ENCODE measurements at places on chromosomes 4 and X.
A peak's percentile ranks its signal among the peaks of the same experiment; 100 is the strongest.

- no peak for DNase-seq
These were observed 188.3 kb downstream of the RAPGEF2 start for GRCh38 chr4:159291176-159291575.

DNA sequence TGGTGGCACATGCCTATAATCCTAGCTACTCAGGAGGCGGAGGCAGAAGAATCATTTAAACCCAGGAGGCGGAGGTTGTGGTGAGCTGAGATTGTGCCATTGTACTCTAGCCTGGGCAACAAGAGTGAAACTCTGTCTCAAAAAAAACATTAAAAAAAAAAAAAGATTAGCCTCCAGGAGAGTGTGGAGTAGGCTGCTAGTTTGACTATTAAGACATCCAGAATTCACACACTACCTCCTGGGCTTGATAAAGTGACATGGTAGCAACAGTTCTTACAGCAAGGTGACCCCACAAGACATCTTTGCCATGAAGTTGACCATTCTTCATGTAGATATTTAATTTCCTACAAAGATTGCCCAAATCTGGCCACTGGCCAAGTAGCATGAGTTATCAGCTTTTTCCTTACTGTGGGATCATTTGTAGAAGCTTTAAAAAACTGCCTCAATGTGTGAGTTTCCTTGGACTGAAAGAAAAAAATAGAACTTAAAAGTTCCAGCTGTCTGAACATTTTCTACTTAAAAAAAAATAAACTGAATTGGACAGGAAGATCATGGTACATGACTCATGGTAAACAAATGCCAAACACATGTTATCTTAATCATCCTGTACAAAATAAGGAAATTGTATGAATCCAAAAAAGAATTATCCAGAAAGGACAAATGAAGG is 35.3 kb upstream of the SPRY1 start:
- no peak for DNase-seq

DNA sequence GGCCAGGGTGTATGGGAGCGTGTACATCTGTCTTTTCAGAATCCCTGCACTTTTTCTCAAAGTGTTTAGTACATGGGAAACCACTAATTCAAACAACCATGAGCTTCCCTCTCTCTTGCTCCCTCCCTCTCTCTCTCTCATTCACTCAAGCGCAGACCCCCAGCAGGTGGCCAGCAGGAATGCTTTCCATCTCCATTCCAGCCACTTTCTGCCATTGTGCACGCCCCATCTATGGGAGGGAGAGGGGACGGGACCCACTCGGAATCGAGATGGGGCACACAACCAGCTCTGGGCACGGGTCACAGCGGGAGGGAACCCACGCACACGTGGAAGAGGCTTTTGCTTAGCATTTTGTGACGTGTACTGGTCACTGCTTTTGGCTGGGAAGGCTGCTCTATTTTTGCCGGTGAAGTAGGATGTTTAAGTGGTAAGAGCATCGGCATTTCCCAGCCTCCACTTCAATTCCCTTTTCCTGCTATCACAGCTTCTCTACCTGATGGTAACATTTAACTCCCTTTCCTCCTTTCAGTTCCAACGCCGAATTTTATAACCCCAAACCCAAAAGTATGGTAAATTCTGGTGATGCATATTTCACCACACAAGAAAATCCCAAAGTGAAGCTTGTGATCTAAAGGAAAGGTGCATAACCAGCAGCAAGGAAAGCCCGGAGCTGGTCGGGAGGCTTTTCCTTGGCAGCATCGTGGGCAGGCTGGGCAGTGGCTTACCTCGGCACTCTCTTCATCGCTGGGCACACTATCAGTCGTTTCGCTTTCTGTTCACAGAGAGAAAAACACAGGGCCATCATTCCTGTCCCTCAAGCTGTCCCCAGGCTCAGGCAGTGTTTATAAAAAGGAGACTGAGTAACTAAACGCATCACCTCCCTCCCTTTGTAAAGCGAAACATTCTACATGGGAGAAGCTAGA is 84.1 kb downstream of the IRF2 start:
- DNase-seq: no peak

DNA sequence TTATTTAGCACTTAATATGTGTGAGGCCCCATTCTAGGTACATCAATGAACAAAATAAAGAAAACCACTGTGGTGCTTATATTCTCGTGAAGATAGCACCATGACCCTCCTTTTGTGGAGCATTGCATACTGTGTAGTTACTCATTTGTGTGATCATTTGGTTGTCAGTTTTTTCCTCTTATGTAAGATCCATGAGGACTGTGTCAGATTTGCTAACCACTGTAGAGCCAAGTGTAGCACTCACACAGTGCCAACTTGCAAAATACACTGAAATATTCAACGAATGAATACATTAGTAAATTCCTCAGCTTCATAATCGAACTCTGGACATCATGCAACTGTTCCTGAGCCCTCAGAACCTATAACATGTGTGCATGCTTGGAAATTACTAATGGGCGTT is 29.5 kb upstream of the SETD7 start:
- DNase-seq: no peak

- no peak for DNase-seq
These were observed 47.5 kb downstream of the PABPC4L start for GRCh38 chr4:134154097-134154496.

- DNase-seq: no peak
These were observed 67.8 kb downstream of the ABLIM2 start for GRCh38 chr4:8090744-8091301.

DNA sequence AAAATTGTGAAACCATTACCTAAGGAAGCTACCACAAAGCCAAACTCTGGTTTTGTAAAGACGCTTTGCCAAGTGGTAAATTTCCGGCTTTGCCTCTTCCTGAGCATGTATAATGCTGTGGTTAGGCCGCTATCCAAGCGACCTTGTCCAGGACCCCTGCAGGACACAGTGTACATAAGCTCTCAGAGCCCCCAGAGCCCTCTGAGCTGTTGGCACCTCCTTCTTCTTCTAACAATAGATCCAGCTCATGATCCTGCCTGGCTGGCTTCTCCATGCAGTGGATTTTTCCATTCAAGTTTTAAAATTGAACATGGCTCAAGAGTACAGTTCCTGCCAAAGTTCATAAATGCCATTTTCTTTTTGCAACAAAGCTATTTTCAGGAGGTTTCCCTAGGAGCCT is 326.7 kb downstream of the MAPK10 start:
- no peak for DNase-seq

GRCh38 chr4:40193016-40193571 is 3.7 kb upstream of the RHOH start:
- no peak for DNase-seq

- no peak for DNase-seq
These were observed 315.9 kb downstream of the MAPK10 start for GRCh38 chr4:86043755-86044592.

DNA sequence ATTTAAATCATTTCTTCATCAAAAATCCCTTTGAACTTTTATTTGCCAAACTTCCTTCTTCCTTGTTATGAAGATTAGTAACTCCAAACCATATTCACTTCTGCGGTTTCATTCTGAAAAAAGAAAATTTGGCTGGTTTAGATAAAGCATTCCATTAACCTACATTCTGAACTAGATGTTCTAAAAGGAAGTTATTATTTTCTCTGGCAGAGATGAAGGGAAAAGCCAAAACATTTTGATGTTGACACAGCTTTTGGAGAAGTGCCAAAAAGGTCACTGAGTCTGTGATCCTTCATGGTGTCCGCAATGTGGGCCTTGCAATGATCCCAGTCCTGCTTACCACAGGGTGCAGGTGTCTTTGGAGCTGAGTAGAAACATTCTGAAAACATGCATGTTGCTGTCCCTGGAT is 36.0 kb downstream of the CXCL8 start:
- DNase-seq: no peak

GRCh38 chrX:22383988-22384387 is 111.3 kb downstream of the CBLL2 start:
- no peak for DNase-seq

DNA sequence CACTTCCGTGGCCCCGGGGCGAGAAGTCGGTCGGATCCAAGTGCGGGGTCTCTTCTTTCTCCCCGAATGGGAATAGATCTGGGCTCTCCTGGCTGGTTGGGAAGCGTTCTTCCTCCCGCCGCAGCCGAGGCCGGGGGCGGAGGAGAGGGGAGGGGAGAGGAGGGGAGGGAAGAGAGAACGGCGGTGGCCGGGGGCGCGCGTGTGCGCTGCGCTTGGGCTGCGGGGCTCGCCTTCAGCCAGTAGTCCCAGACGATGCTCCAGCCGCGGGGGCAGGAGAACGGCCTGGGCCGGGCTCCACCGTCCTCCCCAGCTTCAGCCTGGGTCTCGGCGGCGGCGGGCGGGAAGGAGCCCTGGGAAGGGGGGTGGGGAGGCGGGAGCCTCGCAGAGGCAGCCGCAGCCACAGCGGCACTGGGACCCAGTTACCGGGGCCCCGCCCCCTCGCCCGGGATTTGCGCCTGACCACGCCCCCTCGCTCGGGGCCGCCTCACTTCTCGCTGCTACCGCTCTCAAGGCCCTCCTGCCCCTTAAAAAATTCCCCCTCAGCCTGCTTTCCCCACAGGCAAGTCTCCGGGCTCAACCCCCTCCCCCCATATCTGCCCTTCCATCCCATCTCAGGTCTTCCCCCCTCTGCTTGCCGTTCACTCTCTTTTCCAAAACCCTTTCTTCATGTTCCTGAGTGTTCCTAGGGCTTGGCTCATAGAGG is at the start of gene FGD1:
FGD1 (minus strand) TSS at position 421 of the 703 bp plus-strand sequence. CDS start 802 bp downstream, outside the sequence.
- peak; percentile 7 for DNase-seq

DNA sequence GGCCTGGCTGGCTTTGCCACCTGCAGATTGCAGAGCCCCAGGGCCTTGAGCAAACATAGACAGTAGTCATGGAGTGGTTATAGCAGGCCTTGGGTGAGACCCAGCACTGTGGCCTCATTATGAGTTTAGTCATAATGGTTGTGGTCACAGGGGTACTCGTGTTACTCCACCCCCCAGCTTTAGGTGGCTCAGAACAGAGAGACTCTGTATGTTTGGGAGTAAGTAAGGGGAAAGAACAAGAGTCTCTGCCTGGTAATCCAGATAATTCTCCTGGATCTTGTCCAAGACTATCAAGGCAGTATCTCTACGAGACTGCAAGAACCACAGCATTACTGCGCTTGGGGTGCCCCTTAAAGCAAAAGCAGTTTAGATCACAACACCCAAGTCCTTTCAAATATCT is 62.3 kb upstream of the SCRG1 start:
- no peak for DNase-seq

- no peak for DNase-seq
These were observed 512.7 kb upstream of the FAT1 start for GRCh38 chr4:187236209-187236890.

DNA sequence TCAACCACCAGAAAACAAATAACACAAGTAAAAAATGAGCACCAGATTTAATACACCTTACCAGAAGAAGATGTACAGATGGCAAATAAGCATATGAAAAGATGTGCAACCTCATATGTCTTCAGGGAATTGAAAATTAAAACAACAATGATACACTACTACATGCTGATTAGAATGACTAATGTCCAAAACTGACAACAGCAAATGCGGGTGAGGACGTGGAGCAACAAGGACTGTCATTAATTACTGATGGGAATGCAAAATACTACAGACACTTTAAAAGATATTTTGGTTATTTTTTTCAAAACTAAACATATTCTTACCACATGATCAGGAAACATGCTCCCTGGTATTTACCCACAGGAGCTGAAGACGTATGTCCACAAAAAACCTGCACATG is 140.3 kb downstream of the FRYL start:
- no peak for DNase-seq

Measured in T-helper 2 cell (primary cell).